ENCODE measurements at places on chromosomes 2 and 18.

- no peaks in the 10 kb centered on the region for H3K4me1 ChIP-seq
- H3K27me3 ChIP-seq = no peaks in the 10 kb centered on the region
- H3K4me3 ChIP-seq = no peak overlapping the region
- H3K27ac ChIP-seq = no peak overlapping the region
Observed at GRCh38 chr18:6382963-6383362, 31.7 kb downstream of the L3MBTL4 start.

DNA sequence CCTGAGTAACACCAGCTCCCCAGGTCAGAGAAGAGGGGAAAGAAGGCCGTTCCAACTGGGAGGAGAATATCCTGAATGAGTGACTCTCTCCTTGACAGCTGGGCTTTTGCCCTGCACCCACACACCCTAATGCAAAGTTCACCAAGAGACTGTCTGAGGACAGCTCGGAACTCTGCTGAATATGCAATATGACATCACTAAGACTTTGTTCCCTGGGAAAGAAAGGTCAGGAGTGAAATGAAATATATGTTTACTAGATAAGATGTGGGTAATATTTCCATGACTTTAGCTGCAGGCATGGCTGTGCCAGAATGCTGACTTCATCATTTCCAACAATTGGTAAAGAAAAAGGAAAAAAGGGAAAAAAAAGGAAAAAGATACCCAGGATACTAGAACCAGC is 488.2 kb upstream of the RAB6C start:
- H3K4me1 ChIP-seq = no peaks in the 10 kb centered on the region
- no peak overlapping the region for H3K4me3 ChIP-seq
- no peaks in the 10 kb centered on the region for H3K27me3 ChIP-seq
- ATAC-seq = no peak
- H3K36me3 ChIP-seq = no peaks in the 10 kb centered on the region

GRCh38 chr18:23935804-23936203 is 78.8 kb upstream of the TTC39C start:
- H3K4me1 ChIP-seq = peaks cover 26% of the 10 kb centered on the region
- H3K27me3 ChIP-seq = no peaks in the 10 kb centered on the region
- H3K36me3 ChIP-seq = no peaks in the 10 kb centered on the region
- H3K27ac ChIP-seq = peak overlapping the region; percentile 37

GRCh38 chr2:96642564-96643360 is at the start of gene FER1L5:
FER1L5 (plus strand) TSS chr2:96642764; CDS start chr2:96642837, 73 bp downstream.
- peaks cover 2% of the 10 kb centered on the region for H3K36me3 ChIP-seq
- no peak within 1 kb of the TSS for H3K27ac ChIP-seq
- H3K4me3 ChIP-seq = no peak within 1 kb of the TSS

GRCh38 chr18:74896390-74896991 is 298.8 kb downstream of the ZNF407 start:
- H3K4me3 ChIP-seq = no peak overlapping the region
- ATAC-seq = peak; percentile 52
- H3K4me1 ChIP-seq = peaks cover 4% of the 10 kb centered on the region
- H3K36me3 ChIP-seq = peaks cover 6% of the 10 kb centered on the region
- H3K27me3 ChIP-seq = no peaks in the 10 kb centered on the region

DNA sequence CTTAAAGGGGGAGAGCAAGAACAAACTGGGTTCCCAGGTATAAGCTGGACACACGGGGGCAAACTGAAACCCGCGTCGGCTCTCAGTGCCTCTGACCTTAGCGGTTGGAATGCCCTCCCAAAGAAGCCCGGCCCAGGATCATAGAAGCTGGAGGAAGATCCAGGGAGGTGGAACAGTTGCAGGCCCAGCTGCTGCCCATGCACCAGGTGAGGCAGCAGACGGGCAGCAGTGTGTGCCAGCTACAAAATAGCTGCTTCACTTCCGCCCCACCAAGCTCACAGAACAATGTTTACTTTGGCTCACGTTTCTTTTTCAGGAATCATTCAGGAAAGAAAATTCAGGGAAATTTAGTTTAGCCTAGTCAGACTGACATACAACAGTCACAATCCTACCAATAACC is 3.9 kb upstream of the ERMN start:
- no peak for ATAC-seq
- H3K4me1 ChIP-seq = peaks cover 40% of the 10 kb centered on the region
- peak overlapping the region; percentile 45 for H3K27ac ChIP-seq
- H3K4me3 ChIP-seq = no peak overlapping the region

DNA sequence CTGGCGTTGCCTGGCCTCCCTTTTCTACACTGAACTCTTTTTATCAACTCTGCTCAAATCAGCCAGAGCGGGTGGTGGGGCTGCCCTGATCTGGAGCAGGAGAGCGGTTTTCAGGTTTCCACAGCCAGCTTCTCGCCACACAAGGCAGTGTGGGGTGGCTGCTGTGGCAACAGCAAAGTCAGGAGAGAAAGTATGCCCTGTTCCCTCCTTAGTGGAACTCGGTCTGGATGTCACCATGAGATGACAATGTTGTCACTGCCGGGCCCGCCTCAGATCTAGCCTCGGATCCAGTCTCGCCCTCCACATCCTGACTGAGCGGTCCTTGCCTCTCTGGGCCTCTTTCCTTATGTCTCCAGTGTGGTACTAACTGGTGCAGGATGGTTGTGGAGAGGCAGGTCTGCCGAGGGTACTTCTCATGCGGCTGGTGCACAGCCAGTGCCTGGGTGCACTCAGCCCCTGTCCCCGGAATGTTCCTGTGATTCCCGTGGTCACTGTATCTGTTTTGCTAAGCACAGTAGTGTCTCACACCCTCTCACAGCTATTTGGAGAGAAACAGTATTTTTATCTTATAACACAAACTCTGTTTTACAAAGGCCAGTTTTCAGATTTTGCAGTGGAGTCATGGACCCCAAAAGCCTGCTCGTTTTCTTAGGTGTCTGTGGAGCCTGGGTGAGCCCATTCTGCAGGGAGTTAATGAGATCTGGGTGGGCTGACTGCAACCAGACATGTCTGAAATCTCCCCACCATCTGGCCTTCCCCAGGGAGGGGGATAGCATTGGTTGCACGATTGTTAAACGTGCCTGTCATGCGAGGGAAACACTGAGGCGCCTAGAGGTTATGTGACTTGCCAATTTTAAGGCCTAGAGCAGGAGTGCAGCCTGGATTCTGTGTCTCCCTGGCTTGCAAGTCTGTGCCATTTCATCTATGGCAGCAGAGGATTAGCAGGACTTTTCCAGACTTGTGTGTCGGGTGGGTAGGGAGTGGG is 261.1 kb upstream of the AGAP1 start:
- peaks cover 28% of the 10 kb centered on the region for H3K27me3 ChIP-seq
- H3K4me1 ChIP-seq = no peaks in the 10 kb centered on the region
- H3K36me3 ChIP-seq = no peaks in the 10 kb centered on the region
- H3K4me3 ChIP-seq = no peak overlapping the region

GRCh38 chr2:127640082-127641072 is 5.6 kb upstream of the GPR17 start:
- H3K36me3 ChIP-seq = no peaks in the 10 kb centered on the region
- H3K27me3 ChIP-seq = no peaks in the 10 kb centered on the region
- H3K4me3 ChIP-seq = peak overlapping the region; percentile 46
- H3K4me1 ChIP-seq = peaks cover 4% of the 10 kb centered on the region
- H3K27ac ChIP-seq = no peak overlapping the region

- no peaks in the 10 kb centered on the region for H3K4me1 ChIP-seq
- H3K36me3 ChIP-seq = no peaks in the 10 kb centered on the region
- no peak overlapping the region for H3K4me3 ChIP-seq
- no peak for ATAC-seq
- peaks cover 23% of the 10 kb centered on the region for H3K27me3 ChIP-seq
- H3K27ac ChIP-seq = no peak overlapping the region
Observed at GRCh38 chr2:219851801-219852481, 224.5 kb downstream of the SLC4A3 start.

GRCh38 chr18:78168526-78168925 is 811.1 kb upstream of the SALL3 start:
- H3K4me1 ChIP-seq = no peaks in the 10 kb centered on the region
- no peak for ATAC-seq
- H3K27ac ChIP-seq = no peak overlapping the region
- H3K27me3 ChIP-seq = peaks cover 5% of the 10 kb centered on the region
- no peaks in the 10 kb centered on the region for H3K36me3 ChIP-seq

DNA sequence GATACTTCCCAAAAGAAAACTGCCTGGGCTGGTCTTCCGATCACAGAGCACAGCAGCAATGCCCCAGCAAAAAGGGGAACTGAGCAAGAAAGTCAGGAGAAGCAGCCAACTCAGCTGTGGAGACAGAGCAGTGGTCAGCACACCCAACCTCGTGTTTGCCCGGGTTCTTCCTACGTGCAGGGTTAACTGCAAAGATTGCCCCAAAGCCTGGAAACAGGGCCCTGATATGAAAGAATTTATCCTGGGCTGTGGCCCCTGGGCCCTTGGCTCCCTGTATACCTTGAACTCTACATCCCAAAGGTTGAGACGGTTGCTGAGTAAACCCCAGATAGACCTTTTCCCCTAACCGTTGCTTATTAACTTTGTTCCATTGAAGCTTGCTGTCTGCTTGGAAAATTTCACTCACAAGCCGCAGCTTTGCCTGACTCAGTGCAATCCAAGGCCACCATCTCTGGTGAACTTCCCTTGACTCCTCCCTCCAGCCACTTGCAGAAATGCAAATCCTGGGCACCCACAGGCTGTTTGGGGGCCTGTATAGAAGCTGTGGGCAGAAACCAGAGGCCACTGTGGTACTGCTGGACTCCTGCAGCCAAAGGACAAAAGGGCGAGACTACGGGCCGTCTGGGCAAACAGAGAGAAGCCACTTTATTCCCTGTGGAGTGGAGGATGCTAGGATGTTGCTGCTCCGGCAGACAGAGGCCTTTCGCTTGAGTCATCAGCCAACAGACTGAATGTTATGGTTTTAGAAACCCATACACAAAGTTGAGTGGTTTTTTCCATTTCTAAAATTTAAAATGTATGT is 18.2 kb downstream of the NRP2 start:
- ATAC-seq = peak; percentile 77
- H3K27me3 ChIP-seq = peaks cover 4% of the 10 kb centered on the region
- H3K27ac ChIP-seq = peak overlapping the region; percentile 46
- no peaks in the 10 kb centered on the region for H3K4me1 ChIP-seq
- H3K4me3 ChIP-seq = peak overlapping the region; percentile 26

- no peak overlapping the region for H3K27ac ChIP-seq
- H3K36me3 ChIP-seq = no peaks in the 10 kb centered on the region
- H3K4me3 ChIP-seq = no peak overlapping the region
- ATAC-seq = no peak
Observed at GRCh38 chr2:2744107-2744506, 413.0 kb upstream of the MYT1L start.

DNA sequence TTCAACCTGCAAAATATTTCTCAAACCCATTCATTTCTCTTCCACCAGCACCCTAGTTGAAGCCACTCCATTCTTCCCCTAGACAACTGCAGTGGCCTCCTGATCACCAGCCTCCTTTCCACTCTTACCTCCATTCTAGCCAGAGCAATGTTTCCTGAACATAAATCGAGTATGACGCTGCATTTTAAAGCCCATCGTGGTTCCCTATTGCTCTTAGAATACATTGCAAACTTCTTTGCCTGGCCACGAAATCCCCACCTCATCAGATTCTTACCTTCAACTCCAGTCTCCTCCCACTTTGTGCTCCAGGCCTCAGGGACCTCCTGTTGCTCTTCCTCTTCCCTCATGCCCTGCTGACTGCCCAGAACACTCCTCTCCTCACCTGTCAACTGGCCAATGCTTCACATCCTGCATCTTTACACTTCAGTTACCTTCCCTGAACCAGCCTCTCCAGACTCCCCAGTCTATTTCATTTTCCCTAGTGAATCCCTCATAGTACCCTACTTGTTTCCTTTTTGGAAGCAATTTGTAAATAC is 176.5 kb upstream of the CTAGE1 start:
- no peaks in the 10 kb centered on the region for H3K27me3 ChIP-seq
- no peak overlapping the region for H3K4me3 ChIP-seq
- H3K36me3 ChIP-seq = no peaks in the 10 kb centered on the region
- no peak overlapping the region for H3K27ac ChIP-seq
- no peaks in the 10 kb centered on the region for H3K4me1 ChIP-seq

DNA sequence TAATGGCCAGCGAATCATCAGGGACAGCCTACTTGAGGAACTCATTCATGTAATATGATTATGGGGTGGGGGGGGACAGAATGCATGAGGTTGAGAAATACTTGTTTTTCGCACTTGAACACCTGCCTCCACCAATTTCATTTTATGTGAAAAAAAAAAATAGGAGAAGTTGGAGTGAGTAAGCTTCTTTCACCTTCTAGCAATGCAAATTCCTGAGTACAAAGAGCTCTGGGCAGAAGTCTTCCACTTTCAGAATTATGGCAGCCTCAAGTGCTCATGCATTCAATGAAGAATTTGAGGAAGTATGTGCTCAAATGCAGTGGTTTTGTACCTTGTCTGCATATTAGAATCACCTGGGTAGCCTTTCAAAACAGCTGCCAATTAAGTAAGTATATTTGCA is 40.1 kb upstream of the GPD2 start:
- peaks cover 15% of the 10 kb centered on the region for H3K36me3 ChIP-seq
- H3K4me3 ChIP-seq = no peak overlapping the region
- no peaks in the 10 kb centered on the region for H3K27me3 ChIP-seq
- H3K4me1 ChIP-seq = peaks cover 21% of the 10 kb centered on the region

DNA sequence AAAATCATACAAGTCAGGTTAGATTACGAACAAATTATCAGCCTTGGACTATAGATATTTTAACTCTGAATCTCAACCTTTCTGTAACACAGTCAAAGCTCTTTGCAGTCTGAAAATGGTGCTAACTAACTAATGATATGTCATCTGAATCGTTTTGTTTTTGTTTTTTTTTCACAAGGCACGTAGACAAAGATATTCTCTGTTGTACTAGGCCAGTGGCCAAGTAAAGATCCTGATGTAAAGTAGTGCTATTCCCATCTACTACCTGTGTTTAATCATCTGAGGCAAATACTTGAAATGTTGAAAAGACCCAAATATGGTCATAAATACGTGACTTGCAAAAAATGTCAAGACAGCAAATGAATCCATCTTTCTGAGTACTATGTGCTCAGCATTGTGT is 65.7 kb downstream of the REL start:
- no peak overlapping the region for H3K27ac ChIP-seq
- no peak for ATAC-seq
- H3K27me3 ChIP-seq = no peaks in the 10 kb centered on the region
- H3K4me1 ChIP-seq = no peaks in the 10 kb centered on the region
- peaks cover 8% of the 10 kb centered on the region for H3K36me3 ChIP-seq

DNA sequence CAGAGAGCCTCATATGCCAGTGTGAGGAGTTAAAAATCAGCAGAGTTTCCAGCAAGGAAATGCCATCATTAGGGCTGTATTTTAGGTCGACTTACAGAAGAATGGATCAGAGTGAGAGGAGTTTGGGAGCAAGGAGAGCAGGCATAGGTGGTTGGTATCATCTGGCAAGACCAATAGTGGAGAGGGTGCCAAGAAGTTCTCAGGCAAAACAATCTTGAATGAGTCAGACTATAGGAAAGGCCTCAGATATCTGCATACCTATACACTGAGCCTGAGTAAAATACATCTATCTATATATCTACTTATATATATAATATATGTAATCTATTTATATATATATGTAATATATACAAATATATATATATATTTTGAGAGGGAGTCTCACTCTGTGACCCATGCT is 57.3 kb downstream of the TMEFF2 start:
- no peak overlapping the region for H3K4me3 ChIP-seq
- no peaks in the 10 kb centered on the region for H3K4me1 ChIP-seq
- H3K36me3 ChIP-seq = no peaks in the 10 kb centered on the region
- no peak overlapping the region for H3K27ac ChIP-seq
